Iris pigment epithelial cell (primary cell): ENCODE measurements at places on chromosomes 4 and X.

- DNase-seq: no peak
Measured at GRCh38 chrX:24282381-24283126, 31.3 kb downstream of the SUPT20HL2 start.

DNA sequence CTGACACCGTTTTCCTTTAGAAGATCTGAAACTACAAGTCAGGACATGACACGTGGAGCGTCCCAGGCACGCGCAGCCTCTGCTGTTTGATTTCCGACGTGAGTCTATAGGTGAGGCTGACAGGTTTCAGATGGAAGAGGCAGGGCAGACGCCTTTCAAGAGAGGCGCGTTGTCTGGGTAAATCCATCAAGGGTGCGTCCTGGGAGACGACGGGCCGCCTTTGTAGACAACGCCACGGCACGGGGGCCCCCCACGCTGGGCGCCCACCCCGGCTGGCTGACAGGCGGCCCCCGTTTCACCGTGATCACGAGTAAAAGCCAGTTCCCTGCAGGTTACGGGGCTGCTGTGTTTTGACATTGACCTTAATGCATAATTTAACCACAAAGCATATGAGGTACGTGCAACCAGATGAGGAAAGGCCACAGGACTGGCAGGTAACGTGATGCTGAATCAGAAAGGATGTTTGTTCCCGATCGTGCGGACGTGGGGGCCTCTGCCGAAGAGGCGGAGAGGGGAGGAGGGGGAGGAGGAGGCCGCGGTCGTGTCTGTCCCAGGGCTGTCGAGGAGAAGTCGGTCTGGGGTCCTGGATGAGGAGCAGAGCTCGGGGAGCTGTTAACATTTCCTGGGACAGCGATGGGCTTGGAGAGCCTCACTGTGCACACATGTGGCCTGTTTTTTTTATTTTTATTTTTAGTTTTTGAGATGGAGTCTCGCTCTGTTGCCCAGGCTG is 51.1 kb upstream of the PPP2R3B start:
- no peak for DNase-seq

GRCh38 chr4:72817012-72817411 is 248.0 kb upstream of the ADAMTS3 start:
- DNase-seq: peak; percentile 31

GRCh38 chrX:68112321-68112720 is 321.0 kb downstream of the OPHN1 start:
- DNase-seq: peak; percentile 1

DNA sequence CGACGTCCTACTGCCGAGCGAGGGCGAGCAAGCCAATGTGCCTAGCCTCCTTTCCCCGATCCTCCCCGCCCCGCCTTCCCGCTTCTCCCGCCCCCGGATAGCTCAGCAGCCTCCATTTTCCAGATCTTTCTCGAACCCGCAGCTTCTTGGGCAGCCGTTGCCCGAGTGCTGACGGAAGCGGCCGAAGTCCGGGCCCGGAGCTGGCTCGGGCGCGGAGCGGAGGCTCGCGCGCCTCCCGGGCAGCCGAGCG is 172 bp upstream of the HSPA4L start:
- DNase-seq: peak; percentile 86

DNA sequence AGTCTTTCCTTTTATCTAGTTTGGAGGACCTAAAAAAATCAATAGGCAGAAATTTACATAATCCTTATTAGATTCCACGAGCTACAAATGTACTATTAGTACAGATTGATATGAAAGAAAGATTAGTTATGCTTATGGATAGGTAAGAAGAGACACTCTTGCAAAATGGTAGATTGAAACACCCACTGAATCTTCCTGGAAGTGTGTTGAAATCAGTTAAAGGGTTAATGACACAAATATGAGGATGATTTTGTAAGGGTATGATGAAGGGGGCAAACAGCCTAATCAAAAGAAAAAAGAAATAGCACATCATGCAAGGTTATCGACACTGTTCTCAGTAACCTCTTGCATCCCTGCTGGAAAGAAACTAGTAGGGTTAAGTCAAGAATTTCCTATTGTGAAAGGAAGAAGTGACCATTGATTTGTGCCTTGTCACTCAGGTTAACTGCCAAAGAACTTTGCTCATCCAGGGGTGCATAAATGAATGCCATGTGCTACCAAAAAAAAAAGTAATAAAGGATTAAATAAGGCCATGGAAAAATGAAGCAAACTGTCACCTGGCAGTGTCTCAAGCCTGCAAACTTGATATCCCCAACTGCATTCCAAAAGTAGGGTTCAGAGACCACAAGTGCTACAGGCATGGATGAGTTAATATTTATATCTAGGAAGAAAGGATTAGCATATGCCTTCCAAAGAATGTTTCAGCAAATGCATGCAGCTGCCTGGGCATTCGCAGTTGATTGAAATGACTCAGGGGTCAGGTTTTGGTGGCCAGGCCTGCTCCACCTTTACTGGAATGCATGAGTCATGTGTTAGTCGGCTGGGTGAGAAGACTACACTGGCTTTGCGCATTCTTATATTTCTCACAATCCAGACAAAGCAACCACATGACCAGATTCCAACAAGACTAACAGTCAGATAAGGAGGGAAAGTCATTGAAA is 78.3 kb upstream of the ATXN3L start:
- peak; percentile 99 for DNase-seq

DNA sequence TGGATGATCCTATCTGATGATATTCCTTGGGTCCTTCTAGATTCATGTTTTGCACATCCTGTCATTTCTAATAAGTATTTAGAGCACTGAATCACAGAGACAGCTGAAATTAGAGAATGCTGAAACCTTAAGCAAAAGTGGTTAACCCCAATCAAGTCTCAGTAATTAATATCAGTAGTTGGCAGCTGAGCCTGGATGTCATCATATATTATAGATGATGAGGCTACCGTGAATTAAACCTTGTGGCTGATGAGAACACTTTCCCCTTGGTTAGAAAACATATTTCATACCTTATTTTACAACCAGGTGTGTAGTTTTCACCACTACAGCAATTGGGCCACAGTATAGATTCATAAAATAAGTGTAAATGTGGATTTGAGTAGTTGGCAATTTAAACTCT is 499.0 kb downstream of the PDGFC start:
- no peak for DNase-seq
